ENCODE measurements at places on chromosomes 16 and 17. TPM values are rescaled to one million over a fixed set of nuclear protein-coding genes. Genes with fewer than 3 reads are reported as not detected.

The KLHL10 gene
- 0.26 TPM for polyA plus RNA-seq

The MT1M gene
- 0.17 TPM for polyA plus RNA-seq

The KRTAP4-6 gene
- not detected for polyA plus RNA-seq

The NPIPB9 gene
- polyA plus RNA-seq, result 1.1 TPM

The EFNB3 gene
- polyA plus RNA-seq, result 24.6 TPM

The OTOP3 gene
- polyA plus RNA-seq, result not detected

The UTP4 gene
- polyA plus RNA-seq, result 63.8 TPM

The AIPL1 gene
- polyA plus RNA-seq, result not detected

The ATP2A1 gene
- polyA plus RNA-seq, result 4.4 TPM

The SEZ6L2 gene
- polyA plus RNA-seq, result 13.7 TPM

The OTOA gene
- 0.07 TPM for polyA plus RNA-seq

The IL17C gene
- not detected for polyA plus RNA-seq

The KRTAP1-1 gene
- polyA plus RNA-seq, result not detected

The LRRC37A gene
- polyA plus RNA-seq, result 3.0 TPM
